ENCODE measurements at places on chromosomes 2 and 18.

GRCh38 chr2:79369127-79369526 is 143.7 kb upstream of the CTNNA2 start:
- no peak for DNase-seq

- DNase-seq, result no peak
Measured at GRCh38 chr2:183541766-183542165, 417.5 kb downstream of the NUP35 start.

GRCh38 chr2:42171396-42171980 is 2.3 kb downstream of the EML4 start:
- DNase-seq, result no peak

DNA sequence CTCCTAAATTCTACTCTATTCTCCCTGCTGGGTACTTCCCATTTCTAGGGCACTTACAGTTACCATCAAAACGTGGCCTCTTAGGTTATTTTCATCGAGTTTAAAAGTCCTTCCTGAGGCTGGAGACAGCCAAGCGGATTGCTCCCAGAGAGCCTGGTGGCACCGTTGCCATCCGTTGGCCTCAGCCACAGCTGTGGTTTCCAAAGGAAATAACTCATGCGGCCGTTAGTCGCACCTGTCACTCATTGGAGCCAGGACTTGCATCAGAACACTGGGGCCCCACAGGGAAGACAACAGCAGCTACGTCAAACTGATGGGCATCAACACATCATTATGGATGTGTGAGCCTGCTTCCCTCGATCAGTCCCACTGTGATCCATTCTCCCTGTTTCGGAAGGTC is 453.4 kb downstream of the BCL11A start:
- DNase-seq, result no peak

DNA sequence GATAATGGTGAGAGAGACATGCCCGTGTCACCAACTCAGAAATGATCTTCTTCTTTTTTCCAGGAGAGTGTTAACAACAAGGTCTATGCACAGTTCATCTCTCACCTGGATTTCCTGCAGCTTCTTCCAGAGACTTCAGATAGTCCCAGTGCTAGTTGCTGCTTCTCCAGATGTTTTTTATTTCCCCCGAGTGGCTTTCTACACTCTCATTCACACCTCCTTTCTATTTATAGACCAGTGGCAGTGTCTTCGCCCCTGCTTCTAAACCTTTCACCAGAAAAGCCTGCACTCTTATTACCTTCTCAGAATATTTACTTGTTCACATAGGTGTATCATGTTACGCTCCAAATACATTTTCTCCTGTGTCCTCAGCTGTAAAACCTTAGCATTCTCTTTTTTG is 558.8 kb upstream of the CHAC2 start:
- DNase-seq, result no peak

DNA sequence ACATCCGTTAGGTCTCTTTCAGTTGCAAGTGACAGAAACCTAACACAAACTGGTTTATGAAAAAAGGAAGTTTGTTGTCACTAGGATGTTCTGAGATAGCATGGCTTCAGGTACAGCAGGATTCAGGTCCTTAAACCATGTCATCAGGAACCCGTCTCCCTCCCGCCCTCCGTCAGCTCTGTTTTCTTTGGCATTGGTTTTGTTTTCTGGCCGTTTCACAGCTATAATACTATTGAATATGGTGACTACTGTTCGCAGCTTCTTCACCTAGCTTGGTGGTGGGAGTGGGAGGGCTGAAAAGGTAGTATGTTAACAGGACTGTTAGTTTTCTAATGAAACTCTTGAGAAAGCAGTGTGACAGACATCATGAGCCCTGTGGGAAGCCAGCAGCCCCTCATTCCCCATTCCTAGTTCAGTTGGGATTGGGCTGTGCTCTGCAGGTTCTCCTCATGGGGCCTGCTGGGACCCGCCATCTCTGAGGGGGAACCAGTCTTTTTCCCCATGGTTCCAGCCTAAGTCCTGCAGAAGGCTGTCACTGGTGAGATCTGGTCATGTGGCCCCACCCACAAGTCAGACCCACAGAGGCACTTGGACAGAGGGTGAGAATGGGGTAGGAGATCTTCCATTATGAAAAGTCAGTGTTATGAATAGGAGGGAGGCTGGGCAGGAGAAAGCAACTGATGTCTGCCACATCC is 12.1 kb downstream of the PTMA start:
- DNase-seq, result no peak
